ENCODE measurements at places on chromosomes 16 and 17.

GRCh38 chr17:30148376-30148775, 31.8 kb downstream of the NSRP1 start:
- no peak for DNase-seq

DNA sequence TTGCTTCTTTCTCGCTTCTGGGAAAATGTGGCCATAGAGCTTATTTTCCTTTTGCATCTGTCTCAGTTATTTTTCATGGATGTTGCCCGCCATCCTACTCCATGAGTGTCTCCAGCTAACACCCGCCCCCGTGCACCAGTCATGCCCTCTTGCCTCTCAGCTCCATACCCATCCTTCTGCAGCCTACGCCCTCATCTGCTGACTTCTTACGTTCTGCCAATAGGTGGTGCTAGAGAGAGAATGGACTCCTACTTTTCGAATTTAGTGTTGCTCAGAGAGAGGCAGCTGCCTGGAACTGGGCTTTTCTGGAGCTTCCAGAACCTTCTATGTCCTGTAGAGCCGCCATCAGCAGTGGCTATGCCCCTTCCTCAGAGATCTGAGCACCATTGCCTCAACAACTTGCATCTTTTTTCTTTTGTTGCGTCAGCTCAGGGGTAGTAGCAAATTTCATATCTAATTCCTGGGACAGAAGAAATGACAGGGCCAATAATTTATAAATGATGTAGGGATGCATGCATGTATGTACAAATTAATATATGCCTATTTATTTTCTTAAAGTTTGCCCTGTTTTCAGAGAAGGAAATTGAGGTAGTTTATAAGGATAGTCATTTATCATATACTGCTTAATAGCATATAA, 119.7 kb upstream of the MYOCD start:
- DNase-seq, result peak; percentile 2

DNA sequence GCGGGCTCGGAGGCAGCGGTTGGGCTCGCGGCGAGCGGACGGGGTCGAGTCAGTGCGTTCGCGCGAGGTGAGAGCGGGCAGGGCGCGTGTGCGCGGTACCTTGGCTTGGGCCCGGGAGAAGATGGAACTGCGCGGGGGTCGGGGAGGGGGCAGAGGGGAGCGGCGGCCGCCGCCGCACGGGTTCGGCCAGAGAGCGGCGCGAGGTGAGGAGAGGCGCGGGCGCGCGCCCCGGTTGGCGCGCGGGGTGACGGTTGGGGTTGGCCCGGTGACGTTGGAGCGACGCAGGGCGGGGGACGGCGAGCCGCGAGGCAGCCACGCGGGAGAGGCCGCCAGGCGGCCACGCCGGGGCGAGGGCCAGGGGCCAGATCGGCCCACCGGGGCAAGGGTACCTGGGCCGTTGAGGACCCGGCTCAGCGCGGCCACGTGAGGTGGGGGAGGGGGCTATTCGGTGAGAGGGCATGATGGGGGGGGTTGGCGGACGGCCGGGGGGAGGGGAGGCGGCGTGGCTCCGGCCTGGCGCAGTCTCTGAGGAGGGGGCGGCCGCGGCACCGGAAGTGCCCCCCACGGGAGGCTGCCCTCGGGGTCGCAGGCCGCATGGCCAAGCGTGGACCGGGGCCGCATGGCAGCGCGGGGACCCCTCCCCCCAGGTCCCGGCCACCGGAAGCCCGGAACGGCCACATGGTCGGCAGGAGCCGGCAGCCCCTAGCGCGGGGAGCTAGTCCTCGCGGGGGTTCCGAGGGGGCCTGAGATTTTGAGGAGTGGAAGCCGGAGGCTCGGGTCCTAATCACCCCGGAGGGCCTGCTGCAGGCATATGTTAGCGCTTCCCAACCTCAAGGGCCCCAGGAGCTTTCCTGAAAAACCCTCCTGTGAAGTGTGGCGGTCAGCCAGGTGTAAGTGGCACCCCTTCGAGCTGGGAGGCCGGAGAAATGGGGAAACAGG, 527 bp downstream of the EIF5A start:
- DNase-seq, result peak; percentile 60

- DNase-seq, result no peak
Observed at GRCh38 chr17:67469208-67469980, 92.3 kb downstream of the PITPNC1 start.

DNA sequence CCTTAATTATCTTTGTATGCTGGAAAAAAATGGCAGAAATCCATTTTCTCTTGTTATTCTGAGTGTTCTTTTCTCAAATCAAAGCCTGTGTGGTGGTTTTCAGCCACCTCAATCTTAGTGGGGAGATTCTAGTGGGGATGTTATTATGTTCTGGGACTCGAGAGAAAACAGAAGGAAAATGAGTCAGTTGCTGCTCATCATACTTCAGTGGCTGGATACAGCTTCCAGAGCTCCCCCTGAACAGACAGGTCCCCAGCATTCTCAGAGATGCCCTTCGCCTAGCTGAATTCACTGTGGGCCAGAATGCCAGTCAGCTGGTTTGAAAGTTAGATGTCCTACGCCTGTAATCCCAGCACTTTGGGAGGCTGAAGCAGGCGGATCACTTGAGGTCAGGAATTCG, 8.5 kb downstream of the ST6GALNAC1 start:
- DNase-seq, result no peak
